ENCODE measurements at places on chromosomes 11 and 22.

GRCh38 chr11:1497600-1497999, 11.0 kb upstream of the MOB2 start:
- no peak for DNase-seq

GRCh38 chr11:78564490-78565467, 9.9 kb downstream of the NARS2 start:
- DNase-seq: peak; percentile 26

DNA sequence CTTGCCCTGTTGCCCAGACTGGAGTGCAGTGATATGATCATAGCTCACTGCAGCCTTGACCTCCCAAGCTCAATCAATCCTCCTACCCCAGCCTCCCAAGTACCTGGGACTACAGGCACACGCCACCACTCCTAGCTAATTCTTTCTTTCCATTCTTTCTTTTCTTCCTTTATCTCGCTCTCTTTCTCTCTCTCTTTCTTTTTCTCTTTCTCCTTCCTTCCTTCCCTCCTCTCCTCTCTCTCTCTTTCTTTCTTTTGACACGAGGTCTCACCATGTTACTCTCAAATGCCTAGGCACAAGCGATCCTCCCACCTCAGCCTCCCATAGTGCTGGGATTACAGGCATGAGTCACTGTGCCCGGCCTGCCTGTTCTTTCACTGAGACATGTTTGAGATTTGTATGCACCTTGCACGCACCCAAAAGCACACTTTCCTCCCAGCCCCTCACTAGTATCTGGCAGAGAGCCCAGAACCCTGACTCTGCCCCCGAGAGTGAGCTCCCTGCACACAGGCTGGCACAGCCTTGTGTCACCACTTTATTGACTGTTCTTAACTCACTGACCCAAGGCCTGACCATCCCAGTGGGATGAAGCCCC, 56.8 kb downstream of the CD6 start:
- no peak for DNase-seq

DNA sequence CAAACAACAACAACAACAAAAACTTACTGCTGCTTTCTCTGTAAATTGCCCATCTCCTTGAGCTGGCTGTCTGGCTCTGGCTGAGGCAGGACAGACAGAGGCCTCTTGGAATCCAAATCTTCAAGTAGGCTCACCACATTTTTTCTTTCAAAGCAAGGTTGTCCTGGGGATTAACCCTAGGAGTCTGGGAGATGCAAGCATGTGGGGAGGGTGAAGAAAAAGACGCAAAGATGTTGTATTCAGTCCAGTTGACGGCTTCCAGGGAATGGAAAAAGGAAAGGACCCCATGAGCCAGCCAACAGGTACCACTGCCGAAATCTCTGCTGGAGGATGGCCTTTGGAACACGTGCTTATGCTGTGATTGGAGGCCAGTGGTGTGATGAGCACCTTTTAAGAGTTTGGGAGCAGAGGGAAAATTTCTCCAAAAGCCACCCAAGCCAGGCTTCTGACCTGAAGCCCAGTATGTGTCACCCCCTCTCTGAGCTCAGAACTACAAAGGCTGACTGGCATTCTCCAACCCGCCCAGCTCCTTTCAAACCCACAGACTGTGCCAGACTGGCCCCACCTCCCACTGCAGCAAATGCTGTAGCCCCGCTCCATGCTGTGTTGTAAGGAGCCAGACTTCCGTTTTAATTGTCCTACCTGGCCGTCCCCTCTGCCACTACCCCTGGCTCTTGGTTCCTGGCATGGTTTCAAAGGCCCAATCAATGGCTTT, 10.8 kb downstream of the BLID start:
- DNase-seq: no peak

- DNase-seq: peak; percentile 26
Measured at GRCh38 chr11:36304351-36304750, 8.3 kb downstream of the PRR5L start.

DNA sequence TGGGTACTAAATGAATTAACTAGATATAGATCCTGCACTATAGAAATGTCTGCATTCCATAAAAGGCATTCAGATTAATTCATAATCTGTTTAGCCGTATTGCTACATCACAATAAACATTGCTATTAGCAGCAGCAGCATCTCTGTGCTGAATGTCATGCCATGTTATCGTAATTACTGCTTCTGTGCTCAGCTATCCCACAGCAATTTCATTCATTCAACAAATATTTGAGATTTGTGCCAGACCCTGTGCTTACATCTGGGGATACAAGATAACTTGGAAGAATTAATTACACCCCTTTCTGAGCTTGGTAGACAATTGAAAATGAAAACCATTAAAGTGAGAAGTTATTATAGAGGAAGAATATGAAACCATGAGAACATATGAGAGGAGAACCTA, 185.8 kb upstream of the C11orf87 start:
- peak; percentile 44 for DNase-seq

DNA sequence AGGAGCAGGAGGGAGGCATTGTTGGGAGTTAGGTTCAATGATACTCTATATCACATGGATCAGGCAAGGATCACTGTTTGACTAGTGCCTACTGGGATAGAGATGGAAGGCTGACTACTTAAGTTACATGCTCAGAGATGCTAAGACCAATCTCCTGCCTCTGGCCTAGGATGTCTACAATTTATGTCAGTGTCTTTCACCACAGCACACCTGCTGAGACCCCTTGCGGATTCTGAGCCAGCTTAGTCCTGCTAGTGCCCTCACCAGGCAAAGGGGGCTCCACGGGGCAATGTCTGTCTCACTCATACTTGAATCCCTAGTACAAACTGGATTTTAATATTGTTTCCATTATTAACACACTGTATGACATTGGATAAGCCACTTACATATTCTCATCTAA, 732.5 kb downstream of the DLG2 start:
- no peak for DNase-seq

DNA sequence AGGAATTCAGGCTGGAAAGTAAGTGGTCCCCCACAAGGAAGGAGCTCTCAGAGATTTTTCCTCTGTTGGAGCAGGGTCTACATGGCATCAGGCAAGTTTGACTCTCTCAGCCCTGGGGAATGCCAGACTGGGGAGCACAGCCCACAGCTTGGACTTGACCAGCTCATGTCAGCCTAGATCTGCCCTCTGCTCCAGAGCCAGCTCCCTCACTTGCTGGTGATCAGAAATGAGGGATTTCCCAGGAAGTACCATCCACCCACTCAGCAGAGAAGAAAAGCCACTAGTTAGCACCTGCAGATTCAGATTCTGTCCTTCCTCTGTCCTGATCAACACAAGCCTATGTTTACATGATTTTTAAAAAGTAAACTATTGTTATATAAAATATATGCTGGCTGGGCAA, 13.0 kb downstream of the TALDO1 start:
- DNase-seq: no peak

DNA sequence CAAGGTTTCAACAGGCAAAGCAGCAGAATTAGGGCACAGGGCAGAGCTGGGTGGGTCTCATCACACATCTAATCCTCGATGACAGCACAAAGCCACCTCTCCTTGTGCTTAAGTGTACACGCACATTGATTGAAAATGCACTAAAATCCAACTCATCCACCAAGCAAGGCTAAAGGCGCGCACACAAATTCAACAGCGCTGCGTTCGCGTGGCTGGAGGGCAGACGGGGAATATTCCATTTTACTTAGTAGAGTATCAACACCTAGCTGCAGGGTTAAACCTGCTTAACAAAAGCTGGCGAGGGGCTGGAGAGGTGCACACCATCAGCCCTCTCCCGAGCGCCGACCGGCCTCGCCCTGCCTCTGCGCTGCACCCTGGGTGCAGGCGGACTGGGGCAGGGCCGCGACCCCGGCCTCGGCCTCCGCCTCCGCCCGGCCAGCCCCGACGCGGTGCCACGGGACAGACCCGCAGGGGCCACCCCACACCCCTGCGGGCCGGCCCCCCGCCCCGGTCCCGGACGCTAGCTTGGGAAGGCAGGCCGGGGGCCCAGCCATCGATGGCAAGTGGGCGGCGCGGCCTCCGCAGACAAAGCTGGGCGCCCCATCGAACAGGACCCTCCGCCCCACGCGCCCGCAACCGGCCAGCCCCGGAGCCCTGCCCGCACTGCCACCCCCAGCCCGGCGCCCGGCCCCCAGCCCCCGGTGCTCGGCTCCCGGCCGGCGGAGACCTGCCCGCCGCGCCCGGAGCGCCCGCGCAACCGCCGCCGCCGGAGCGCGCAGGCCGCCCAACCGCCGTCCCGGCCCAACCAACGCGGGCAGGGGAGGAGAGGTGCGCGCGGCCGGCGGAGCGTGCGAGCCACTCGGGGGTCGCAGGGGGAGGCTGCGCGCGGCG, 929 bp downstream of the PRDM10 start:
- DNase-seq: peak; percentile 84

DNA sequence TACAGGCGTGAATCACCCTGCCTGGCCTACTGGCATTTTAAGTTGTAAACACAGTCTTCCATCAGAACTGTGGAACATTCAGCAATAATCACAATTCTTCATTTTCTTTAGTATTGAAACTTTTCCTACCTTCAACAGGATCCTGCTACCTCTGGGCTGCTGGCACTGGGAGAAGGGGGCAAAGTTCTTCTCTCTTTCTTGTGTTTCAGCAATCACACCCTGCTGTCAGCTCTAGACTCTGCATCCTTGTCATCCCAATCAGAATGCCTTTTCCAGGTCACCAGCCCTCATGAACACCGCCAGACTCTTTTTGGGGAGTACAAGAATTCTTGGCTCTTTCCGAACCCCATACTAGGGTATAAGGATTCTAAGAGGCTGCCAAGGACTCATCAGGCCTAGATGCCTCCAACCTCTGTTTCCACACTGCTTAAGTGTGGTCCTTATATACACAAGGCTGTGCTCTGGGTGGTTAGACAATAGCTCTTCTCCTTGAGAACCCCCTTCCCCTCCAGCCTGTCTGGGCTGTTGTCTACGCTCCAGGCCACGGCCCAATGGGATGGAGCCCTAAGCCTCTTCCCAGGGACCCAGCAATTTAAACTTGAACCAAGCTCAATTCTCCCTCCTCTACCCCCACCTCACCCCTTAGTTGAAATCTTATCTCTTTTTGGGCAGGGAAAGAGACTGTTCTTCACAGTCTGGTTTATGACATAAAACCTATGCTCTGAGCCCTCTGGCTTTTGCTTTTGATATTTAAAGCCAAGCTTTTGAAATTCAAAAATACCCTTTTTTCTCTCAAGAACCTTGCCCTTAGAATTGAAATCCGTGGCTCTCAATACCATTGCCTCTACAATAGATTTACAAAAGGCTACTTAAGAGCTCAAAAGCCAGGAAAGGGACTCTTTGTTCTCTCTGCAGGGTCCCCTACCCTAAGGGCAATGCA, 327.4 kb downstream of the BUD13 start:
- DNase-seq: no peak

DNA sequence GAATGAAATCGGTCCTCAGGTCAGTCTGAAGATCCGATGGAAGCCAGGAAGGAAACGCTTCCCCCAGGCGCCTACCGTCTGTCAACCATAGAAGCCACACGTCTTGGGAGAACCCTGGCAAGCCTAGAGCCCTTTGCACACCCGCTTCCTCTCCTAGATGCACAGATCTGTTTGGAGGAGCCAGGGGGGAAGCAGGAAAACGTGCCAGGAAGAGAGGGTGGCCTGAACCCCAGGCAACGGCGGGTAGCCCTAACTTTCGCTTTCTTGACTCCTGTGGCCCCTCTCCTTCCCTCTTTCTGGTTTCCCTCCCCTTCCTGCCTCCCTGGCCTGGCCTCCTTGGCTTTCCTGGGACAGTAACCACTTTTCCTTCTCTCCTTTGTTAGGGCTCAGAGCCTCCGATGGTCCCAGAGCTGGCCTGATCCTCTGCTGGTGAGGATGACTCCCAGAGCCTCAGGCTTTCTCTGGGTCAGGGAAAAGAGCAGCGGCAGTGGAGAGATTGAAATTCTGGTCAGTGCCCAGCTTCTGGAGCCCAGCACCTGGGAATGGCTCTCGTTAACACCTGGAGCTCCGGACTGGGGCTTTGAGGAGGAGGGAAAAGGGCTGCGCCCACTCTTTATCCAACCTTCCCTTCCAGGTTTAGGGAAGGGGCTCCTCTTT, 2.1 kb downstream of the FXYD6 start:
- no peak for DNase-seq

- DNase-seq: no peak
Measured at GRCh38 chr11:96136613-96137298, 206.2 kb downstream of the MAML2 start.

GRCh38 chr11:82174610-82175009, 559.1 kb downstream of the FAM181B start:
- DNase-seq: no peak

DNA sequence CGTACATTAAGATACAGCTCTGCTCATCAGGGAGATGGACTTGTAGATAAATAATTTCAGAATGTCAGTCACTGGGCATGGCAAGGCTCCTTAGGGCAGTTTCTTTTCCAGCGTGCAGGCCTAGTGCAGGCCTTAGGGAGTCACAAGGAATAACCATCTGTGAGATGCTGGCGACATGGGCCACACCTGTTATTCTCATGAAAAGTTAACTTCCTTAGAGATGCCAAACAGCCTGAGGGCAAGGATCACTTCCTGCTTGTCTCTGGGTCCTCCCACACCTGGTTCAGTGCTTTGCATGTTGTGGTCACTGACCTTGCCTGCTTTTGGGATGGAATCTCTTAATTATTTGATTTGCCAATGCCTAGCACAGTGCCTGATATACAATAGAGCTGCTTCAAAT, 70.6 kb downstream of the ST3GAL4 start:
- DNase-seq: no peak

DNA sequence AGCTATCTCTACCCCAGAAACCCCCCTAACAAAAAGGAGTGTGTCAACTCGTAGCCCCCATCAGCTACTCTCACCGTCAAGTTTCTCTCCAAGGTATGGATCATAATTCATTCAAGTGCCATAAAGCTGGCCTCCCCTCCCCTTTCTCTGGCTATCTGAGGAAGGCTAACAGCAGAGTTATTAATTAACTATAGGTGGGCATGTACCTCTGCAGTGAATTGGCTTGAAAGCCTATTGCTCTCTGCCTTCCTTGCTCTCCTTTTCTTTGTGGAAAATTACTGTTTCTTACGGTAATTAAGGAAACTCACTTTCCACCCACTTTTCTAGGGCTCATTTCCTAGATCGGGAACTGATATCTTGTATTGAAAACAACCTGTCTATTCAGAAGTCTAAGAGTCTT, 14.1 kb downstream of the POLA2 start:
- no peak for DNase-seq

- DNase-seq: no peak
Measured at GRCh38 chr11:65810046-65810868, 23.4 kb downstream of the OVOL1 start.

GRCh38 chr11:14537134-14537599, 17.0 kb upstream of the PSMA1 start:
- peak; percentile 62 for DNase-seq

GRCh38 chr22:43975041-43975440, 19.8 kb downstream of the SAMM50 start:
- DNase-seq: no peak

- DNase-seq: peak; percentile 19
Measured at GRCh38 chr11:14041040-14041439, 78.5 kb downstream of the SPON1 start.

- DNase-seq: no peak
Measured at GRCh38 chr11:26229257-26229656, 102.7 kb upstream of the ANO3 start.
